ENCODE measurements at places on chromosomes 13 and 19.

DNA sequence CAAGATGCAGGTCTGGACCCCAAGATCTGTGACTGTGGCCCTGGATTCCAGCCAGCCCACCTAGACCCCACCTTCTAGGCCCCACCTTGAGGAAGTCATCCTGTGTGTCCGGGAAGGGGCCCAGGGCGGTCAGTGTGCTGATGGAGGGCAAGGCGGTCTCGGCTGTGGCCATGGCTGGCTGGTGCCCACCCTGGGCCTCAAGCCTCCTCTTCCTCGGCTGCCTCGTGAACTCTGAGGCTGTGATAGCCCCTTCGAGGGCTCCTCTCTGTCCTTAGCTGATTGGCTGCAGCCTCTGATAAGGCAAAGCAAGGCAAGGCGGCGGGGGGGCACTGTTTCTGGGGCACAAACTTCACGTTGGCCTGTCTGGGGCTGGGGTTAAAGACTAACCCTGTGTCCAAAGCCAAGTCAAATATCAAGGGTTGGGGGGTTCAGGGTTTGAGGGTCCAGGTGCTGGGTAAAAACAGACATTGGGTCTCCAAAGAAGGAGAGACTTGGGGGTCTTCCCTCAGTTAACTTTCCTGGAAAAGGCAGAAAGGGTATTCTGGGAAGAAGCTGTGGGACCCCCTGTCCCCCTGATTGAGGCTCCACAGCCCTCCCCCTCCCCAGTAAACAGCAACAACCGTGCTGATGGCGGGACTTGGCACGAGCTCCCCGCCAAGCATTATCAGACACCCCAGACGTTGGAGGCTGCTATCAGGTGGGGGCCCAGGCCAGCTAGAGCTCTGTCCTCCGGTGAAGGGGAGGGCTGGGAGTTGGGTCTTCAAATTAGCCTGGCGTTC is at the start of gene KLF1:
TSS of gene KLF1 (minus strand) at position 233 of the 779 bp plus-strand sequence. CDS start at position 172, 61 bp downstream.
- DNase-seq, result no peak

GRCh38 chr13:67043901-67044300 is 186.2 kb downstream of the PCDH9 start:
- DNase-seq, result no peak

DNA sequence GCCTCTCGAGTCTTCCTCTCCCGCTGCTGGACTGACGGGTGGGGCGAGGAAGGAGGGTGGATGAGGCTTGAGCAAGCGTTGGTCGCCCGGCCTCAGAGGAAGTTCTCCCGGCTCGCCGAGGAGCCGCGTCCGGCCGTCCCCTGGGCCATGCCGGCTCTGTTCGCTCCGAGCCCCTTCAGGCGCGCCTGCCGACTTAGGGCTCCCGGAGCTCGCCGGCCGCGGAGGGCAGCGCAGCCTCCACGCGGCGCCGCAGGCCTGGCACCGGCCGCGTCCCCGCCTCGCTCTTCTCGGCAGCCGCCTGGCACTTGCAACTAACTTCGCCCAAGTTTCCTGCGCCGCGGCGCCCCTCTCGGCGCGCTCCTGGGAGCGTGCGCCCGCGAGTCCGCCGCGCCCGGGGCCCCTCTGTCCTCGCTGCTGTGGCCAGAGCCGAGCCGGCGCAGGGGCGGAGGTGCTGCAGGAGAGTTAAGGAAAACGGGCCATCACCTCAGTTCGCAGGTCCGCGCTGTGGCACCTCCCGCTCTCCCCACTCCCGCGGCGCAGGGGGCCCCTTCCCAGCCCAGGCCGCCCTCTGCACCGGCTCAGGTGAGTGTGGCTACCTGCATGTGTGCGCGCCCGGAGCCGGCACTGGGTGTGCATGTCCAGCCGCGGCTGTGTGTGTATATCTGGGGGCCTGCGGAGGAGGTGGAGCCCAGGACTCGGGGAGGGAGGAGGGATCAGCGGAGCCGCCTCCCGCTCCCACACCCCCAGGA is 641 bp upstream of the SOX21 start:
- no peak for DNase-seq

DNA sequence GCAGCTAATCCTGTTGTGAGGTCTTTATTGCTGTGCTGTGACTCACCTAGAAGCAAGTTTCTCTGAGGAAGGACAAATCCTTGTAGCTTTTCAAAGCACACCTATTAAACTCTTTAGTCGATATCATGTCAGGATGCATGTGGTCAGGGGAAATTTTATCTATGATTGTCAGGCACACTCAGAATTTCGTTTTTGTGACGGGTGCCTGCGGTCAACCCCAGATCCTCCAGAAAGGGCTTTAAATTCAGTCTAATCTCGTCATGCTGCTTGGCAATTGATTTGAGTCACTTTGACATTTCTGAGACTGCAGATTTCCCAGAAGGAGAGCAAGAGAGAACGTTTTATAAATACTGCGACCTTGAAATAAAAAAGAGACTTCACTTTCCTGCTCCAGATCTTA is 316.9 kb downstream of the FGF9 start:
- no peak for DNase-seq

DNA sequence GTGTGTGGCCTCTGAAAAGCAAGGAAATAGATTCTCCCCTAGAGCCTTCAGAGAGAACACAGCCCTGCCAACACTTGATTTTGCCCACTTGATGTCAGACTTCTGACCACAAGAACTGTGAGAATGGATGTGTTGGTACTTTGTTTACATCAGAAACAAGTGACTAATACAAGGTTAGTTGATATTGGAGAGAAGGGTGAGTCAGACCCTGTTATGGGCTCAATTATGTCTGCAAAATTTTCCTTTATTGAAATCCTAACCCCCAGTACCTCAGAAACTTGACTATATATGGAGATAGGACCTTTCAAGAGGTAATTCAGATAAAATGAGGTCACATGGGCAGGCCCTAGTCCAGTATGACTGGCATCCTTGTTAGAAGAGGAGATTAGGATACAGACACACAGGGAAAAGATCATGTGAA is 226.7 kb downstream of the RFC3 start:
- DNase-seq, result no peak

- DNase-seq, result no peak
Observed at GRCh38 chr13:28820099-28821051, at the start of gene MTUS2. TSS of gene MTUS2 (plus strand) at chr13:28820339.

- no peak for DNase-seq
Observed at GRCh38 chr13:41639955-41640780, 182.8 kb downstream of the RGCC start.

DNA sequence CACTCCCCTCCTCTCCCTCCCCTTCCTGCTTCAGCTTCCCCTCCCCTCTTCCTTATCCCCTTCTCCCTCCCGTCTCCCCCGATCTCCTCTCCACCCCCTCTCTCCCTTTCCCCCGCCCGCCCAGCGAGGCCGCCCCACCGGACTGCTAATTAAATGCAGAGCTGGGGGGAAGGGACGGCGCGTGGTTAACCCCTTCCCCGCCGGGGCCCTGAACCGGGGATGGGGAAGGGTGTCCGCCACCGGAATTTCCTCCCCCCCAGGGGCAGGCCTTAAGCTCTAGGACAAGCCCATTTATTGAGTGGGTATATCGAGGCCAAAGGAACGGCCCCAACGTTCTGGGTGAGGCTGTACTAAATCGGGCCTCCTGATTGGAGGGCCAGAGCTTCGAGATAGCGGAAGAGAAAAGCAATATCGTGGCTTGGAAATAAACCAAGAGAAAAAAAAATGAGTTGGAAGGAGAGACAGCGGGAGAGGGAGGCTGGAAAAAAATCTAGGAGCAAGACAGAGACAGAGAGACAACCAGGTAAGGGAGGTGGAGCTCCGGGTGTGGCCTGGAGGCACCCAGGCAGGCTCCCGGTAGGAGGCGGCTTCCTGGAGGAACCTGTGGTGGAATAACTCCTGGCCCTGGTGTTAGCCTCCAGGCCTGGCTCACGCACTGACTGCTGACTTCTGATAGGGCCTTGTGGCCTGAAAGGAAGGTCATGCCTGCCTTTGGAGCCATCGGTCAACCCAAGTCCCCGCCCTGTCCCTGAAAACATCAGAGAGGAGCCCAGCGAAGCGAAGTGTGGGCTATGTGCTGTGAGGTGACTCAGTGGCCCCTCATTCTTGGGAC is 11.6 kb upstream of the JUND start:
- no peak for DNase-seq

DNA sequence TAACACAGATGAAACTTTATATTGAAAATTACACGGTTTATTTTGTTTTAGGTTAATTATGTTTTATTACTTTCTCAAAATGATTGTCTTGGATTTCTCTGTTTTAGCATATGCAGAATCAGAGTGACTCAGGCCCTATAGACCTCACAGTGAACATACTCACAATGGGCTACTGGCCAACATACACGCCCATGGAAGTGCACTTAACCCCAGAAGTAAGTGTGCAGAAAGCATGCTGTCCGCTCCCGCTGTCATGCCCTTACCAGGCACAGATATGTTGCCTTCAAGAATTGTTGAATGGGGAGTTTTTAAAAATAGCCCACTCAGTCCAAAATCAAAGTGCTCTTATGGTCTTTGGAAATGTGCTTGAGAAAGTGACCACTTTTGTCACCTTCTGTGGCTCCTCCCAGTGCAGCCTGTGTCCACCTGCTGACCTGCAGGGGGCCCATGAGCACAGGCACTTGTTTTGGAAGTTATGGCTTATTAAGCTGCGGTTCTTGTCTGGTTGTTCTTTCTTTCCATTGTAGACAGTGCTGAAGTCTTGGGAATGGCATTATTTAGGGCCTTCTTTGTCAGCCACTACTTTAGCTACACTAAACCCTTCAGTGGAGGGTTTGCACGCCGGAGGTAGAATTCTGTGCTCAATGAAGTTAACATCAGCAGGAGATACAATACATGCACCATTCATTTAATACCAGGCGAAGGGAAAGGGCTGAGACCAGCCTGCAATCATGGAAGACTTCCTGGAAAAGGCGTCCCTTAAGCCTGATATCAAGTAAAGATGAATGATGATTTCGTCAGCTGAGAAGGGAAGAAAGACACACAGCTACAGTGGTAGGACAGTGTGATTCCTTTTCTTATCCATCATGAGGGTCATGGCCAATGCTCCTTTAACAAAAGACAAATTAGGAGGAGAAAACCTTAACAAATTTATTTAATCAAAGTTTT is 36.7 kb downstream of the CUL4A start:
- no peak for DNase-seq

- peak; percentile 77 for DNase-seq
Observed at GRCh38 chr19:6021878-6022569, 44.1 kb upstream of the RANBP3 start.

DNA sequence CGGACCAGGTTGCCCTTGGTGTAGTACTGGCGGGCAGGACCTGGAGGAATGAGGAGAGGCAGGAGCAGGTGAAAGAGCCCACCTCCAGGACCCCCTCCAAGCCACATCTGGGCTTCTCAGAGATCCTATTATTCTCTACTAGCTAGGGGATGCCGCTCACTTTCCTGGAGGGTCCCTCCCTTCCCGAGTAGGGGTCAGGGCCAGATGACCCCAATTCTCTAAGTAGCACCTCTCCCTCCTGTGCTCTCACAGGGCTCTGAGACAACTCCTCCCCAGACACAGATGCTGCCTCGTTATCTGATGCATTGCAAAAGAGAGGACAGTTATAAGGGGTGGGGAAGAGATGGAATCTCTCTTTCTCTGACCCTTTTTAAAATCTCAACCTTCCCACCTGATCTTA is 22.9 kb downstream of the GP6 start:
- no peak for DNase-seq

- DNase-seq, result no peak
Observed at GRCh38 chr13:98451676-98452470, 125.0 kb downstream of the STK24 start.

- no peak for DNase-seq
Observed at GRCh38 chr13:27040826-27041108, 130.8 kb downstream of the USP12 start.

DNA sequence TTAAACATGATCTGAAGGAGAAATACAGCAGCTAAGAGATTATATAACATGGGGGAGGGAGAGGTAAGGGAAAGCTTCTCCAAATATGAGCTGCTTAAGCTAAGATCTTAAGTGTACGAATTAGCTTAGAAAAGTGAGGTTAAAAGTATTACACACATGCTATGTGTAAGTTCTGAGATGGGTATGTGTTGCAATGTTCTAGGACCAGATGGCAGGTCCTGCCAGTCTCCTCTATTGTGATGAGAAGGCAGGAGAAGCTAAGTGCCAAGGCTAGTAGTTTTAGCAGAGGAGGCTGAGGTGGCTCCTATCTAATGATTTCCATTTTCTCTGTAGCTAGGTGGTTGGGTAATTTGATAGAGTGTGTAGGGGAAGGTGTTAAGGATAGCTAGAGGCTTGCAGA is 57.6 kb downstream of the MICU2 start:
- no peak for DNase-seq

DNA sequence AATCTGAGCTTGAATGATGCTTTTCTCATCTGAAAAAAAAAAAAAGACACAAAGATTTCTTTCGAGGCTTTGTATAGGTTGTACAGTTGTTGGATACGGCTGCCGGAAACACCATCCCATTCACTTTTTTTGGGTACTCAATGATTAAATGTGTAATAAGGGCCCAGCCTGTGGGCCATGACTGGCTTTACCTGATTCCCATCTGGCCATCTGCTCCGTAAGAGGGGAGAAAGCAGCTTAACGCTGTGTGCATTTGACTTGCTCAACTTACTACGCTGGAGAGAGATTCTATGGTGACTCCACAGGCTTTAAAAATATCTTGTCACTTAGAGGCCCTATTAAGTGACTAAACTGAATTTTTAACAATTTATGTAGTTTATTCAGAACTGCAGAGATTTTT is 731 bp downstream of the ZNF558 start:
- no peak for DNase-seq

DNA sequence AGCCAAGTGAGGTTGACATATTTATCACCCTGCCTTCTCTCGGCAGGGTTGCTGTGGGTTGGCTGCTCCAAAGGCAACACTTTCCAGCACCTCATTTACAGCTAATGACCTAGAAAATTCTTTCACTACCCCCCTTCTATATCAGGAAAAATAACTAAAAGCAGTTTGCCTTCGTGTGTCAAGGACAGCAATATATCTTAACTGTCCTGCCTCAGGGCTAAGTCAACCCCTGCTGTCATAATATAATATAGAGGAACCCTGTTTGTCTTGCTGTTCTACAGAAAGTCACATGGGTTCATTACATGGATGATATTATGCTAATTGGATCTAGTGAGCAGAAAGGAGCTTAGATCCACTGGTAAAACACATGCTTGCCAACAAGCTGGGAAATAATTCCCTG is 28.1 kb upstream of the USP12 start:
- DNase-seq, result no peak

DNA sequence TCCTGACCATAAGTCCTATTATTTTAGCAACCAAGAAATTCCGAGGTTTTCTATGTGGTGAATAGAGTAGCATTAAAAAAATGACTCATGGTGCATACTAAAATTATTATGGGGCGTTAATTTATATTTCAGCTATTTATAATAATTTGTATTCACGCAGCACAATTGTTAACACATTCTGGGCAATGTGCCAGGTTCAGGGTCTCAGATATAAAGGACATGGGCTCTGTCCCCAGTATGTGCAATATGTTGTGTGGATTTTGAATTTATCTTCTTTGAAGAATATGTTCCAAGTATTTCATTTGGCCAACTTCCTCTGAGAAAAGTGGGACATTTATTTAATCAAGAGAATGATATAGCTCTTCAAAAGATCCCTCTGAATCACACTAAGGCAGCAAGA is 1434.7 kb upstream of the PRR20A start:
- DNase-seq, result no peak

All from CD4-positive, alpha-beta T cell treated with Interleukin-2 at 100 ng/mL for 4 hours (primary cell).